ENCODE measurements at places on chromosomes 6 and 20. TPM values are rescaled to one million over a fixed set of nuclear protein-coding genes. Genes with fewer than 3 reads are reported as not detected.

DNA sequence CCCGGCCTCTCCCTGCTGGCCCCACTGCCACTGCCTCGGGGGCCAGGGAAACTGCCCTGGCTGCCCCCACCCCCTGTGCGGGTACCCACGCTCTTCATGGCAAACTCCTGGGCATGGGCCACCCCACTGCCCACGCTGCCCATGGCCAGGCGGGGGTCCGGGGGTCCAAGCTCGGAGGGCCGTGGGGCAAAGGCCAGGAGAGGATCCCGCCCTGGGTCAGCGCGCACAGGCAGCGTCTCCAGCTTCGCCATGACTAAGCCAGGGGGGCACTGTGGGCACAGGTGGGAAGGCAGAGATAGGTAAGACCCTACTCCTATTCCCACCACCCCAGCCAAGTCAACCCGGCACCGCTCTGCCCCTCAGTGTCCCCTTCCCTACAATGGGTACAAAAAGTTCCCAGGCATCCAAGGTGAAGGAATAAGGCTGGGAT, 6.4 kb downstream of the LZTS3 start:
- no peak for DNase-seq

DNA sequence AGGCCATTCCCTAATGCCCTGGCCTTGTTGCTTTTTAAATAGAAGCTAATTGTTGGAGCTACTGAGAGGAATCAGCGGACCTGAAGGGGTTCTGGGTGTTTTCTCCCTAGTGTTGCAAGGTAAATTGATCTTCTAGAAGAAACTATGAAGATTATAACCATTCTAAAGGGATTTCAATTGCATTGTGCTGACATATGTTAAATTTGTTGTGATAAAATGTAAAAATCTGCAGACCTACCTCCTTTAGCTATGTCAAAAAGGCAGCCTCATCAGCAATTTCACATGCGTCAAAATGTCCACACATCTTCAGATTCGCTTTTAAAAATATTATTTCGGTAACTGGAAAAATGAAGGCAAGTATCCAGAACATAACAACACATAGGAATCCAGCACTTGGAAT, 44.4 kb downstream of the IYD start:
- no peak for DNase-seq

Gene MCHR2
- not detected for total RNA-seq

Gene PGC
- total RNA-seq = 225 TPM

DNA sequence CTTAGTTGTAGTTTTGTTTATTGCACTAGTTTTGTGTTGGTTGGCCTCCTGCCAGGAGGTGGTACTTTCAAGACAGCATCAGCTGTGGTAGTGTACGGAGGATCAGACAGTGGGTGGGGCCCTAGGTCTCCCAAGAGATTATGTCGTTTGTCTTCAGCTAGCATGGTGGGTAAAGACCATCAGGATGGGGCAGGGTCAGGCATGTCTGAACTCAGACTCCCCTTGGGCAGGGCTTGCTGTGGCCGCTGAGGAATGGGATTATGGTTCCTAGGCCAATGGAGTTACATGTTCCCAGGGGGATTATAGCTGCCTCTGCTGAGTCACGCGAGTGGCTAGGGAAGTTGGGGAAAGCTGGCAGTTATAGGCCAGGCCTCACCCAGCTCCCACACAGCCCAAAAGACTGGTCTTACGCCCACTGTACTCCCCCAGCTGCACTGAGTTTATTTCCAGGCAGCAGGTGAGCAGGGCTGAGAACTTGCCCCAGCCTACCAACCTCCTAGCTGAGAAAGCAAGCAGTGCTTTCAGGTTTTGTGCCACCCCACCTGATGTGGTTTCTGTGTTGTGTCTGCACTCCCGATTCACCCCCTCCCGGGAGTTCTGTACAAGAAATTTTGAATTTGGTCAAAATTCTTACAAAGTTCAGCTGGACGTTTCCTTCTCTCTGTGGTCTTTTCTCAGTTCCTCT, 24.7 kb downstream of the ZSCAN31 start:
- no peak for DNase-seq

- no peak for DNase-seq
Measured at GRCh38 chr20:47770935-47771334, 14.3 kb downstream of the SULF2 start.

Data from HepG2 (cell line).